ENCODE measurements at places on chromosomes 16 and 17.

DNA sequence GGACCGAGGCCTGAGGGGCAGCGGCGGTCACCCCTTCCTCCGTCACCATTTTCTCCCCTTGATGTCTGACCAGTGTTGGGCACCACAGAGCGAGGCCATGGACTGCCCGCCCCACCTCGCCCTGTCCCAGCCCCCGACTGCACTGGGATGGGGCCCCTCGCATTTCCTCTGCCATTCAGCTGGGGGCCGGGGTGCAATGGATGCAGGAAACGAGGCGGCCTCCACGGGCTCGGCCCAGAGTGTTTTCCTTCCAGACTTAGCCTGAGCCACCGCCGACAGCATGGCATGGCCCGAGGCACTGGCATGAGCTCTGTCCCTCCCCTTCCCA is 44.6 kb upstream of the ZC3H18 start:
- no peak for DNase-seq

DNA sequence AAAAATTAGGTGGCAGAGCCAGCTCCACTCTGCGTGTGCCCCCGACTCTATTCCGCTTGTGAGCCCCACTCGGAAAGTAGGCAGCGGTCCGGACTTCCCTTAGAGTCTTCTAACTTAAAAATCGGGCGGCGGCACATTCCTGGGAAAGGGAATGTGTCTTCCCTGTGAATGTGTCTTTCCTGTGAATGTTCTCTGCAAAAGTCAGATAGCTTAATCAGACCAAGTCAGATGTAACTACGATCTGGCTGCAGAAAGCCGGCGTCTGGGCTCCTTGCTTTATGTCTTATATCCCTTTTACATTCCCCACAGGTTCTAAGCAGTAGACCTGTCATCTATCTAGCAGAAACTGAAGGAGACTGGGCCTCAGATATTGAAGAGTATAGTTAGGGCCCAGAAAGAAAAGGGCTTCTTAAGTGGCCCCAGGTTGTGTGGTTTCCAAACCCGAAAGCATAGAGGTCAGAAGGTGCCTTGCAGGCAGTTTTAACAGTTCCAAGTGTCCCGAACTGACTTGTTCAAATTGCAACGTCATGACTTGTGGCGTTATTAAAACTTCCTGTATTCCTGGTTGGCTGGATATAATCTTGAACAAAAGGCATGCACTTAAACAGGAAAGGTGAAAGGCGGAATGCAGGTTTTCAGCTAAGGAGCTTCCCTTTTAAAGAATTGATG is 601 bp downstream of the PHKB start:
- no peak for DNase-seq

DNA sequence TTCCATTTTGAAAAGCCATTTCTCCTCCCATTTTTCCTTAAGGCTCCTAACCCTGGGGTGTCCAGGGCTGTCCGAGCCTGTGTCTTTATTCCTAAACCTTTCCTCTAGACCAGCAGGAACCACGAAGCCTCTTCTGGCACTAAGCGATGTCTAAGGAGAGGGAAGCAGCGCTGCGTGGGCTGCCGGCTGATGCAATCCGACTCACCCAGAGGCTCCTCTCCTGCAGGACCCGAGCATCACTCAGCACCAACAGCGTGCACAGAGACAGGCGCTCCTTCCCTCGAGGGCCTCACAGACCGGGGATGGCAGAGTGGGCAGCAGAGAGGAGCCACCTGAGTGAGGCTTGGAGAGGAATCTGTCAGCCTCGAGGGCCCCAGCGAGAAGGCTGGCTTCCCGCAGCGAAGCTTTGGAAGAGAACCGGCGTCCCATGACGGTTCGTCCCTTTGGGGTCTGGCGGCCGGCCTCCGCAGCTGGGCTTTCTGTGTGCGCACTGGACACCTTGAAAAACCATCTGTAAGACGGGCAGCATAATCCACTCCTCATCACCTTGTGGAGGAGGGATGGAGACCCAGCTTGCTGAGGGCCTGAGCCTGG is 174.3 kb downstream of the FOXL1 start:
- DNase-seq, result no peak

DNA sequence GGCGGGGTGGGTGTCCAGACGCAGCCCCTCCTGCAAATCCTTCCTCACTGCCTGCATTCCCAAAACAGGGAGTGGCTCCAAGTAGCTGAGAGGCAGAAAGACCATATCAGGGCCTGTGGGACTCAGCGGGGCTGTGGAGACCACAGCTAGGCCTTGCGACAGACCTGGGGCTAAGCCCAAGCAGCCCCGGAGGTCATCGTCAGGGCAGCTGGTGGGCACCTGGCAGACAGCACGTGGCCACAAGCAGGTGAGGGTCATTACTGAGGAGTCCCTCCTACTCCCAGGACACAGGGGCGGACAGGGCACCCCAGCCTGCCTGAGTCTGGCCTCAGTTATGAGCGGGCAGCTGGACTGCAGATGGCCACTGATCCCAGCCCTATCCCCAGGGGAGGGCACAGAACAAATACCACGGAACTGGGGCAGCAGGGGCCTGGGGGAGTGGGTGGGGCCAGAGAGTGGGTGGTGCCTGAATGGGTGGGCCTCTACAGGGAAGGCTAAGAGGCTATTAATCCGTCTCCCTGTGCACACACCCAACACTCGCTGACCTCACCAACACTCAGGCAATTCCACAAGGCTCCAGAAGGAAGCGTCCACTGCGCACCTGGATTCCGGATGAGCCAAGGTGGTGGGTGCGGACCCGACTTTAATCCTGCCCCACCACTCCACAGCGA is 8.5 kb downstream of the HS3ST6 start:
- DNase-seq, result no peak

GRCh38 chr17:72761431-72761830 is 331.1 kb downstream of the SLC39A11 start:
- DNase-seq, result no peak

GRCh38 chr16:56357765-56358322 is 67.5 kb downstream of the AMFR start:
- no peak for DNase-seq

DNA sequence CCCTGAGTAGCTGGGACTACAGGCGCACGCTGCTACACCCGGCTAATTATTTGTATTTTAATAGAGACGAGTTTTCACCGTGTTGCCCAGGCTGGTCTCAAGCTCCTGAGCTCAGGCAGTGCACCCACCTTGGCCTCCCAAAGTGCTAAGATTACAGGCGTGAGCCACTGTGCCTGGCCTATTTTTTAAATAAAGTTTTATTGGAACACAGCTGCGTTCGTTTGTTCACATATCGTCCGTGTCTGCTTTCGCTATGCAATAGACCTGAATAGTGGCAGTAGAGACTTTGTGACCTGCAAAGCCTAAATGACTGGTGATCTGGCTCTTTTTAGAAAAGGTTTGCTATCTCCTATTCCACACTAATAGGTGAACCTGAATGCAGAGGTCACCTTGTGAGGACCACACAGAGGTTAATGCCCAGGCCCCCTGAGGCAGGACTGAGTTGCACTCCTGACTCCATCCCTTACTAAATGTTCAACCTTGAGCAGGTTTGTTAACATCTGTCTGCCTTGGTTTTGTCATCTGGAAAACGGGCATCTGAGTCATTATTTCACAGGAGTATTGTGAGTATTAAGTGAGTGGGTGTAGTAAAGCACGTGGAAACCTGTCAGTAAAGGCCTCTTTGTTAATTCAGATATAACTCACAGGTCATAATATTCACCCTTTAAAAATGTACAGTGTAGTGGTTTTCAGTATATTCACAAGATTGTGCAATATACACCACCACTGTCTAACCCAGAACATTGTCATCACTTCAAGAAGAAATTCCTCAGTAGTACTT is 157.5 kb upstream of the CACNG5 start:
- no peak for DNase-seq

- no peak for DNase-seq
Observed at GRCh38 chr17:19348806-19349205, 13.7 kb downstream of the B9D1 start.

DNA sequence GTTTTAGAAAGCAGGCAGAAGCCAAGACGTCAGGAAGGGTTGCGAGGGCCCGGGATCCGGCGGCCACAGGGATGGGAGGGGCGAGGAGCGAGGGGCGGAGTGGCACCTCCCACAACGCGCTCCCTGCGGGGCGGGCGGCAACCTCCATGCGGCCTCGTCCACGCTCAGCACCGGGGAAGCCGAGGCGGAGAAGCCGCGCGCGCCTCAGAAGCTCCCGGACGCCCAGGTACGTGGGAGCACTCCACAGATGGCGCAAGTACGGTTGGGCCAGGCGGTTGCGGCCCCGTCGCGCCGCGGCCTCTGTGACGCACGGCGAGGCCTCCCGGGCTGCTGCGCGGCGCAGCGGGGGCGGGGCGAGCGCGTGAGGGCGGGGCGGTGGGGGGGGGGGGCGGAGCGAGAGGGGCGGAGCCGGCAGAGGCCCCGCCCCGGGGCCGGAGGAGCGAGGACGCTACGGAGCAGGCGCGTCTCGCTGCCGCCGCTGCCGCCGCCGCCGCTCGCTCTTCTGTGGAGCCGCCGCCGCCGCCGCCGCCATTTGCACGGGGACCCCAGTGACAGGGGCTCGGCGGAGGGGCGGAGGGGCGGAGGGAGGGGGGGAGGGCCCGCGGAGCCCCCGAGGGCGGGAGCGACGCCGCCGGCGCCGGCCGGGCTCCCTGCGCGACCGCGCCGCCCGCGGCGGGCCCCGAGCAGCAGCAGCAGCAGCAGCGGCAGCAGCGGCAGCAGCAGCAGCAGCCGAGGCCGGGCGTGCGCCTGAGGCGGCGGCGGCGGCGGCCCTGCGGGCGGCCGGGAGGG is at the start of gene TENT4B:
TENT4B (plus strand) TSS at position 500 of the 789 bp plus-strand sequence. CDS start 316 bp downstream, outside the sequence.
- DNase-seq, result peak; percentile 23

DNA sequence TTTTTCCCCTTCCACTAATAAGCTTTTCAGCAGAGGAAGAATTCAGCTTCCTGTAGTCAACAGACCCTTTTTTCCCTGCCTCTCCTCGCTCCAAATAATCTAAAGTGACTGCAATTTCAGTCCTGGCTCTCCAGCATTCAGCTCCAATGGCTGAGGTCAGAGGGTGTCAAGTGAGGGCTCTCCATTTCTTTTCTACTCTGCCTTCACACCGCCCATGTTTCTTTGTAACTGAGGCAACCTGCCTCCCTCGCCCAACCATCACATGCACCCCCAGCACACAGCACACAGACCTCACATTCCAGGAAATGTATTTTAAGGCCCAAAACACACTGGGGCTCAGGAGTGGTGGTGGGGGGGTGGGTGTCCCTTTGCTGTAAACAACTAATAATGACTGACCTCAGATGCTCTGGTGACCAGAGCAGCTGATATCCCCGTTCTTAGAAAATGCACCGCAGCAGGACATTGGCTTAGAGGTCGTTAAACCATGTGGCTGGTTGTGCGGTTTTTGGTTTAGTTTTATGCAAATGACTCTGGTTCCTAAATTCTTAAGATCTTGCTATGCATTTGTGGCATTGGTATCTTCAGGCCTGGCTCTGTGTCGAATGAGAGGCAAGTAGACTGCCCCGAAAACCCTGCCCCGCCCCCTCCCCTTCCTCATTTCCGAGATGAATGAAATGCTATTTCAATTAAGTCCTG is 203.6 kb downstream of the ZFHX3 start:
- DNase-seq, result no peak

- DNase-seq, result no peak
Observed at GRCh38 chr16:13300066-13300840, 398.9 kb downstream of the SHISA9 start.

GRCh38 chr17:63925615-63926014 is 6.5 kb downstream of the CD79B start:
- DNase-seq, result no peak

DNA sequence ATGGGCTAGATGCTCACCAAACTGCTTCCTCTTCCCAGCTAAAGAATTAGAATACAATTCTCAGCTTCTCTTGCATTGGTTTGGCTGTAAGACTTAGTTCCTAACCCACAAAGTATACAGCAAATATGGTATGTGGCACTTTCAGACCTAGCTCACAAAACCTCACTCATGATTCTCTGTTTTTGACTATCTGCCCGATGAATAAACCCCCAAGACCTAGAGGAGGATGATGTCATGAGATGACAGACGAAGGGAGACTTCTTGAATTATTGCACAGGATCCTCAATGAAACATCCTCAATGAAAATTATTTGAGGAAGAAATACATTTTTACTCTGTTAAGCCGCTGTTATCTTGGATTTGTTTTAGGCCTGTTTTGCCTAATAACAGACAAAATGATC is 14.3 kb downstream of the CNOT1 start:
- no peak for DNase-seq

DNA sequence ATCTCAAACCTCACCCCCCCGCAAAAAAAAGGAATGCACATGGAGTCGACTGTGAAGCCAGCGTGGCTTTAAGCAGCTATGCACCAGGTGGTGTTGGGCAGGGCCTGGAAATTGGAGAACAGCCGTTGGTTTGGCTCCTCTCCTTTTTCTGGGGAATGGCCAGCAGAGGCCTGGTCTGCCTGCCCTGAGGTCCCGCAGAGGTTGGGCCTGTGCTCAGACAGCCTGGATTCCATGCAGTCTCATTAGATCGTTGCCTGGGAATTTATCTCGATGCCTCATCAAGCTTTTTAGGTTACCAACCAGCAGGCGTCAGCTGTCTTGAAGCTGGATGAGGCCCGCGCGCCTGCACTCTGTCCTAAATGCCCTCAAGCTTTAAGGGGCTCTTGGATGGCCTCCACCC is 9.8 kb downstream of the SLC12A3 start:
- no peak for DNase-seq

- no peak for DNase-seq
Observed at GRCh38 chr16:60452646-60453045, 1583.6 kb downstream of the CDH8 start.

DNA sequence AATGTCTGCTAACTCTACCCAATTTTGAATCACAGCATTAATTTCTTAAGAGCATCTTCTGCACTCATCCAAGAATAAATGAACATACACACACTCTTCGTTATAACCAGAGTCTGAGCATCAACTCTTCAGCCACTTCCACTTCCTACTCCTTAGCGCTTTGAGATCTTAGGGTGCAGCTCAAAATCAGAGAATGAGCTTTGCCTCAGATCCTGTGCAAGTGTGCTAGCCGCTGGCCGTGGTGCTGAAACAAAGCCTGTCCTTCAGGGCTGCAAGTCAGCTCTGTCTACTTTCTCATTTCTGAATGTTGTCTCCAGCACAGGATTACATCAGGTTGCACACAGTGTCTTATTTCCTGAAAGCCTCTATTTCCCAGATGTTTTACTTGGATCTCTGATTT is 165.4 kb downstream of the AIPL1 start:
- no peak for DNase-seq

- DNase-seq, result peak; percentile 28
Observed at GRCh38 chr17:78993241-78993956, 13.7 kb upstream of the LGALS3BP start.

GRCh38 chr17:2860045-2860444 is 63.8 kb downstream of the RAP1GAP2 start:
- DNase-seq, result no peak

GRCh38 chr16:12199524-12199923 is 223.0 kb downstream of the SNX29 start:
- no peak for DNase-seq

DNA sequence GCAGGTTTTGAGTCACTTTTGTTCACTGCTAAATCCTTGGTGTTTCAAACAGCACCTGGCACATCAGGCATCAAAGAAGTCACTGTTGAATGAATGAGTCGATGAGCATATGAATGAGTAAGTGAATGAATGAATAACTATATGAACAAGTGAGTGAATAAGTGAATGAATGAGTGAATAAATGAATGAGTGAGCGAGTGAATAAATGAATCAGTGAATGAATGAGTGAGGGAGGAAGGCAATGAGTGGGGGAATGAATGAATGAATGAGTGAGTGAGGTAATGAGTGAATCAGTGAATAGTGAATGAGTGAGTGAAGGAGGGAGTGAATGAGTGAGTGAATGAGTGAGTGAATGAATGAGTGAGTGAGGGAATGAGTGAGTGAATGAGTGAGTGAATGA is 28.8 kb downstream of the TMEM114 start:
- no peak for DNase-seq
